Ammon's horn (tissue), 1 donor: ENCODE measurements at places on chromosomes 2 and 18.

- DNase-seq: no peak
Measured at GRCh38 chr2:60979231-60979630, 38.3 kb upstream of the PEX13 start.

- peak; percentile 90 for DNase-seq
Measured at GRCh38 chr2:231411831-231412617, 16.5 kb downstream of the B3GNT7 start.

- no peak for DNase-seq
Measured at GRCh38 chr2:33384599-33384961, 91.9 kb upstream of the RASGRP3 start.

DNA sequence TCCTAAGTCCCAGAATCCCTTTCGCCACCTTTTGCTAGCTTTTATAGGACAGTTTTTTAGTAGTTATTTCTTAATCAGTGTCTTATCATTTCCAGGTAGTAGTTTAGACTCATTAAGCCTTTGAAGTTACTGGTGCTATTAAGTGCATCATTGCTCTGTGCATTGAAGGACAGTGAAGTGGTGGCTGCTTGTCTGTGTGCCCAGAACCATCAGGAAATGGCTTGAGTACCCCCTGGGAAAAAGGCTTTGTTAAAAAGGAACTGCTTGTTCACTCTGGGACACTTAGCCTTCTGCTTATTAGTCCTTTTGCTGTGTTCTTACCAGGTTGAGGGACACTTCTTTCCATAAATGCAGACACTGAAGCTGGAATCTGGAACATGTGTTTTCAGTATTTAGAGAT, 30.0 kb downstream of the DTNA start:
- DNase-seq: peak; percentile 22

- no peak for DNase-seq
Measured at GRCh38 chr2:75055820-75056675, 97.6 kb downstream of the POLE4 start.

- DNase-seq: no peak
Measured at GRCh38 chr2:99651930-99652670, 162.3 kb upstream of the REV1 start.
